ENCODE measurements at places on chromosomes 3 and 15.

GRCh38 chr3:174959556-174960065 is 100.5 kb downstream of the NAALADL2 start:
- DNase-seq: no peak

DNA sequence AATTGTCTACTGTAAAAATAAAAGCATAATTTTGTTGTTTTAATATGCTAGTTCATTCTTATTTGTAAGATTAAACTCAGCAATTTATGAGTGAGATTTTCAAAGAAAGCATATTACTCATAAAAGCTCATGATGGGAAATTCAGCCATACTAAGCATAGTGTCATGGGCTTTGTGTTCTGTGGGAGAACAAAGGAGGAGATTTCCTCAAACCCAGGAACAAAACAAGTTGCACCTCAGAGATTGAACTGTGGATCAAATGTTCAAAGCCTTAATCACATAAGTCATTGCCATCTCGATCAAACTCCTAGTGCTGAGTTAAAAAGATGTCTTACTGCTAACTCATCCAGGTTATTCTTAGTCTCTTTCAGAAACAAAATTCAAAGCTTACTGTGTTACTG is 85.6 kb upstream of the PDZRN3 start:
- DNase-seq: no peak

GRCh38 chr3:129695230-129695629 is 88.8 kb upstream of the PLXND1 start:
- DNase-seq: no peak

GRCh38 chr3:19030522-19030839 is 117.8 kb upstream of the KCNH8 start:
- DNase-seq: peak; percentile 14

Data from activated T-cell treated with anti-CD3 and anti-CD28 coated beads, Interleukin-2, amount 50 U/mL, for 72 hours (primary cell).